HT-29 (cell line): ENCODE measurements at places on chromosomes 2 and 18.
A peak's percentile ranks its signal among the peaks of the same experiment; 100 is the strongest.

GRCh38 chr2:101763496-101764333 is 66.2 kb downstream of the MAP4K4 start:
- no peak for DNase-seq

DNA sequence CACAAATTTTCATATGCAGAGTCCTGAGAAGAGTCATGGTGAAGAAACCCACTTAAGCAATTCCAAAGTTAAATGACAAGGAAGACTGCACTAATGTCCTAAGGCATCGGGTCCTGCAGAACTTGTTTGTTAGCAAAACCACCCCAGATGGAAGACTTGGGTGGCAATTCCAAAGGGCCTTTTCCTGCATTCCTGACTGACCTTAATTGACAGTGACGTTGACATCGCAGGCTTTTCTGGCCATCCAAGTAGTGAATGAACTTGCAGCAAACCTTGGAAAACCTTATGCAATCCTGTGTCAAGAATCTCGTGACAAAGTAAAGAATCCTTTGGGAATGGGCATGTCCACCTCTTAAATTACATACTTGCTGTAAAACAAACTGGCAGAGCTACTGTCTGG is 112.5 kb upstream of the SH3BP4 start:
- DNase-seq, result no peak

- DNase-seq, result no peak
These were observed 1141.8 kb downstream of the RPIA start for GRCh38 chr2:89833116-89833779.

DNA sequence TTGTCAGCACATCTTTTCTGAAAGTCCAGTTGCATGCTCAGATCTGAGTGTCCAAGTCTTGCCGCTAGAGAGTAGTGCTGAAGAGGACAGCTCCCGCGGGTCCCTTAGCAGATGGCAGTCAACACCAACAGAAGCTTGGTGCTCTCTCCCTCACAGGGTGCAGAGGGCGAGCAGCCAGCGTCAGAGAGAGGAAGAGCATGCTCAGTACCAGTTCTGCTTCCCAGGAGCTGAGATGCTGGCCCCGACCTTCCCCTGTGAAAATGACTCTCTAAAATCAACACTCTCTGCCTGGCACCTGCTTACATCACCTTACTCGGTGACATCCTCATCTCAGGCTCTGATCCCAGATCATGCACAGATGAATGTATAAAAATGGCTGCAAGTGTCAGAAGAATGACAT is 86.0 kb upstream of the TWIST2 start:
- DNase-seq, result no peak

GRCh38 chr2:28750316-28751251 is 1.0 kb upstream of the PPP1CB start:
- peak; percentile 51 for DNase-seq

- DNase-seq, result no peak
These were observed 38.0 kb upstream of the PCBP1 start for GRCh38 chr2:70049255-70049654.

GRCh38 chr2:63651861-63652651 is 63.3 kb downstream of the MDH1 start:
- no peak for DNase-seq

- DNase-seq, result peak; percentile 76
These were observed at the start of gene ITSN2 for GRCh38 chr2:24360050-24360962. ITSN2 (minus strand) TSS chr2:24360536; CDS start chr2:24328082, 32,454 bp downstream.

DNA sequence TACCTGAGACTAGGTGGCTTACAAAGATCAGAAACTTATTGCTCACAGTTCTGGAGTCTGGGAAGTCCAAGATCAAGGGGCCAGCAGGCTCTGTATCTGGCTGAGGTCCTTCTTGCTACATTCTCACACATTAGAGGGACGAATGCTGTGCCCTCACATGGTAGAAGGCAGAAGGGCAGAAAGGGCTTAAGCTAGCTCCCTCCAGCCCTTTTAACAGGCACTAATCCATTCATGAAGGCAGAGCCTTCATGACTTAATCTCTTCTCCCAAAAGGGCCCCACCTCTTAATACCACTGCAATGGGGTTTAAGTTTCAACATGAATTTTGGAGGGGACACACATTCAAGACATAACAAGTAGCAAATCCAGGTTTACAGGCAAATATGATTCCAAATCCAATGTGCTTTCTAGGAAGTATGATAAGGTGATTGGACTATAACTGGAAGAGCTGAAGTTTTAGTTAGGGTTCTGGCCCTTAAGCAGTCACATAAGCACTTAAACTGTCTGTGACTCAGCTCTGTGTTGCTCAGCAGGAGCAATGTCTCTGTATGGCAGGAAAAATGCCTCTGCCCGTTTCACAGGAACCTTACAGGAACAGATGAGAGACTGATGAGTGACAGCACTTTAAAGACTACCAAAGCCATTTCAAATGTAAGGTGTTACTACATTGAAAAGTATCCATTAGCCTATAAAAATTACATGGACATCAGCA is 119.6 kb upstream of the PTPRM start:
- DNase-seq, result no peak

GRCh38 chr18:61972389-61973264 is 79.8 kb upstream of the RNF152 start:
- DNase-seq, result no peak

GRCh38 chr2:160097326-160097725 is 34.9 kb upstream of the PLA2R1 start:
- no peak for DNase-seq

- no peak for DNase-seq
These were observed 66.4 kb downstream of the TSHZ1 start for GRCh38 chr18:75276818-75277609.

DNA sequence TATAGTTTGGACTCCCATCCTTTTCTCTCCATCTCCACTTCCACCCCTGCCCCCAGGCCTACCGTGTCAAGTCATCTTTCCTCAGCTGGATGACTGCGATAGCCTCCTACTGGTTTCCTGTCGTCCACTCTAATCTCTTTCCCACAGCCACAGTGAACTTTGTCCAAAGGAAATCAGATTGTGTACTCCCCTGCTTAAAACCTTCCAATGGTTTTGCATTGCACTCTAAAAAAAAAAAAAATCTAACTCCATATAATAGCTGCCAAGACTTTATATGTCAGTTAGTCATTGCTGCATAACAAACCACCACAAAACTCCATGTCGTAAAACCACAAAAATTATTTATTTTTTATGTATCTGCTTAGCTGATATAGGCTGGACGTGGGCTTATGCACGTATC is 160.2 kb upstream of the CCDC68 start:
- DNase-seq, result no peak

- DNase-seq, result peak; percentile 54
These were observed 49.4 kb downstream of the ETAA1 start for GRCh38 chr2:67446491-67446911.

DNA sequence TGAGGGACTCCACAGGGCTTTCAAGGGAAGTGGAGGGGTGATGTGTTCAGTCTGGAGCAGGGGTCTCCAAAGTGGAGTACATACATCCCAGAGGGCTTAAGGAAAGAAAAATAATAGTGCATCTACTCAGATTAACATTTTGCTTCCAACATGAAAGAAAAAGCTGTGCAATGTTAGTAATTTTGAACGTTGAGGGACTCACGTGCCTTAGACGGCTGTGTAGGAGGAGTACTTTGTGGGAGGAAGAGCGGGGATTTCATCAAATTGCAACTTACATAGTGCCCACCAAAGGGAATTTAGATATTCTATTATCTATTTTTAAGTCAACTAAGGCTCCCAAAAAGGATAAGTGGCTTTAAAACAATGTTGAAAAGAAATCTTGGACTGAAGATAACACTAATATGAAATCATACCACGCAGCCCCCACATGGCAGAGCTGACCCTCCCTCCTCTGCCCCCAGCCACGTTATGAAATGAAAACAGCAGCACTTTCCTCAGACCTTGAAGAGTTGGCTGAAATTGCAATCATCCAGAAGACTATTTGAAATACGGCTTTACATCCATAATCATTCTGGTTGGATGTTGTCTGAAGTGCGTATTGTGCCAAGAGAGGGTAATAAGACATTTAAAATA is 42.9 kb downstream of the MEX3C start:
- DNase-seq, result no peak

DNA sequence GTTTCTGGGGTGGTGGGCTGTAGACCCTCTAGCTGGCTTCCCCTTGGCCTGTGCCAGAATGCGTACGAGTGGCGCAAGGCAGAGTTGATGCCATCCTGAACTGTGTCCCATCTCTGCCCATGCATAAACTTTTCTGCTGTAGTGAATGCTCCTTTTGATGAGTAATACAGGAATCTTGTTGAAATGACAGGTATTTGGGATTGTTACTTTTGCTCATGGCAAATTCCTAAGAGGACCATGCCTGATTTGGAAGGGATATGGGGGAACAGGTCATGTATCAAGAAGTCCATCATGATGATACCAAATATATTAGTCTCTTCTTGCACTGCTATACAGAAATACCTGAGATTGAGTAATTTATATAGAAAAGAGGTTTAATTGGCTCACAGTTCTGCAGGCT is 648.0 kb downstream of the SLC4A3 start:
- no peak for DNase-seq

DNA sequence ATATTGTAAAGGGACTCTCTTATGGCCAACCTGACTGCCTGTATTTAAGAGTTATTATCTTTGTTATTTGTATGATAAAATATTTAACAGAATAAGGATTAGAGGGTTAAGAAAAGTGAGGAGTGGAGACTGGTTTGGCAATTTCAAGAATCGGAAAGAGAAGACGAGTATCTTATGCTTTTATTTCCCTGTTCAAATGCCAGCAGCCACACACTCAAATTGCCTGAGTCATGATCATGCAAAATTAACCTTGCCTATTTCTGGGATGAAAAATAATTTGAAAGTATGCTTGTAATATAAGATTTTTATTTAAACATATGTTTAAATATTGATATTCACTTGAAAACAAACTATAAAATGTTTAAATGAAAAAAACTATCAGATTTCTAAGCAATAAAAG is 188.6 kb downstream of the CD226 start:
- DNase-seq, result no peak

GRCh38 chr18:54931152-54931551 is 28.1 kb downstream of the CCDC68 start:
- peak; percentile 31 for DNase-seq

DNA sequence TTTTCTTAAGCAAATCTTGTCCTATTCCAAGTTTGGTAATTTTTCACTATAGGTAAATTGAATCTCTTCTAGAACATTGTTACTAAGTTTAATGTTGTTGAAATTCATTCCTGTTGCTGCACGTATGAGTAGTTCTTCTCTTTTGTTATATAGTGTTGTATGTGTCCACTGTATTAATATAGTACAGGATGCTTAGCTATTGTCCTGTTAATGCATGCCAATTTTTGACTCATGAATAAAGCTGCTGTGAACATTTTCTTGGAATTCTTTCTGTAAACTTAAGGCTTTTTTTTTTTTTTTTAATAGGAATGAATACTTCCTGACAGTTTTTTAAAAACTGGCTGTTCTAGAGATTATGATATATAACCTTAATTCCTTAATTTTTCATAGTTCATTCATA is 326.9 kb downstream of the SLC4A3 start:
- no peak for DNase-seq

DNA sequence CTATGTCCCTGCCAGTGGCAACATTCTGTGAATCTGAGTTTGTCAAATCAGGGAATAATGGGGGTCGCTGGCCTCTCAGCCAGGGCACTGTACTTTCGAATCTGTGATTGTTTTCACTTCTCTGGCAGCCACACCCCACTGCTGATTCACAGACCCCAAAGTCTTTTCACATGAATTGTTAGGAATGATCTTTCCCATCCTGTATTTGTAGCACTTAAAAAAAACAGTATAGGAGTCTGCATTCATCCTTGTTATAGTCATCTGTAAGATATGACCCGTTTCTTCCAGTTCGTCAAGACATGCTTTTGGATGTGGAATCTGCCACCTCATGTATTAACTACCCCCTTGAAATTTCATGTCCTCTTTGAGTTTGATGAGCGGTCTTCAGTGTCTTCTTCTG is 928 bp downstream of the NAGK start:
- no peak for DNase-seq

GRCh38 chr2:27765621-27766286 is 5.8 kb upstream of the MRPL33 start:
- peak; percentile 75 for DNase-seq

DNA sequence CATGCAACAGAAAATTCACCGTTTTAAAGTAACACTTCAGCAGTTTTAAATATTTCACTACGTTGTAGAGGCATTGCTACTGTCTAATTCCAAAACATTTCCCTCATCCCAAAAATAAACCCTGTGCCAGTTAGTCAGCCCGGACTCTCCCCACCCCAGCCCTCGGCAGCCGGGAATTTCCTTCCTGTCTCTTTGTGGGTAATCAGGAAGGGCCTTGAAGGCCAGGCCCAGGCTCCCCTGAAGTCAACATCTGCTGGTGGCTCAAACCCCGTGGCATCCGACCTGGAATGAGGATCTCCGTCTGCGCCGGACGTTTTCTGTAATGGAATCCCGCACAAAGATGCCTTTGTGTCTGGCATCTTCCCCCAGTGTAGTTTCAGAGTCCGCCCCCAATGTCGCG is 219.6 kb downstream of the SNTG2 start:
- no peak for DNase-seq

GRCh38 chr2:210860276-210860675 is 303.9 kb downstream of the CPS1 start:
- DNase-seq, result no peak

DNA sequence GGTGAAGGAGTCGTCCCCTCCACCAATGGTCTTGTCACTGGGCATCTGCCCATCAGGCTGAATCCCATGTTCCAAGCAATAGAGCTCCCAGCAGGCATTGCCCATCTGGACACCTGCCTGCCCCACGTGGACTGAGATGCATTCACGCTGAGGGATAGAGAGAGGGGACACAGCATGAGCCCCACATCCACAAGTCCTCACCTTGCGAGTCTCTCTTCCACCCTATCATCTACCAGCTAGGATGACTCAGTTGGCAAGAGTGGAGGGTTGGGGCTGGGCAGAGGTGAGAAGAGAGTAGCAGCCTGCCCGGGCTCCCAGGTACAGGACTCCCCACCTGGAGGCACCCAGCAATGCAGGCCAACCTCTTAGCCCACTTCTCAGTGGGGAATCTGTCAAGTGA is 959 bp upstream of the TUBA4B start:
- no peak for DNase-seq

DNA sequence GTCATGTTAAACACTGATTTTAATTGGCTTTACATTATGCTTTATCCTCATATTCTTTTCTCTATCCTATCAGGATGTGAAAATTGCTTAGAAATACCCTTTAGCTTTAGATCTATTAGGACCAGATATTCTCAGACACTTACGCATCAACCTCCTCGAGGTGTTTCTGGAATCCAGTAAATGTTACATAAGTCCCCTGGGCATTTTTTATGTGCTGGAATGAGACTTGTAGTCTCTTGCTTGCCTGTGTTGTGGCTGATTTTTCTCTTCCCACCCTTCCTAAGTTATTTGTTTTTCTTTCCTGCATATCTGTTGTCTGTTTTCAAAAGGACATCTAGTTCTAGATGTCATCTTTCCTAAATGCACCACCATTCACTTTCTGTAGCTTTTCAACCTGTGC is 197.1 kb downstream of the CCDC85A start:
- DNase-seq, result no peak
